Activated T-helper 1 cell treated with anti-CD3 and anti-CD28 coated beads, Interleukin-2, amount 50 U/mL, for 16 hours (primary cell): ENCODE measurements at places on chromosomes 2 and 18.

DNA sequence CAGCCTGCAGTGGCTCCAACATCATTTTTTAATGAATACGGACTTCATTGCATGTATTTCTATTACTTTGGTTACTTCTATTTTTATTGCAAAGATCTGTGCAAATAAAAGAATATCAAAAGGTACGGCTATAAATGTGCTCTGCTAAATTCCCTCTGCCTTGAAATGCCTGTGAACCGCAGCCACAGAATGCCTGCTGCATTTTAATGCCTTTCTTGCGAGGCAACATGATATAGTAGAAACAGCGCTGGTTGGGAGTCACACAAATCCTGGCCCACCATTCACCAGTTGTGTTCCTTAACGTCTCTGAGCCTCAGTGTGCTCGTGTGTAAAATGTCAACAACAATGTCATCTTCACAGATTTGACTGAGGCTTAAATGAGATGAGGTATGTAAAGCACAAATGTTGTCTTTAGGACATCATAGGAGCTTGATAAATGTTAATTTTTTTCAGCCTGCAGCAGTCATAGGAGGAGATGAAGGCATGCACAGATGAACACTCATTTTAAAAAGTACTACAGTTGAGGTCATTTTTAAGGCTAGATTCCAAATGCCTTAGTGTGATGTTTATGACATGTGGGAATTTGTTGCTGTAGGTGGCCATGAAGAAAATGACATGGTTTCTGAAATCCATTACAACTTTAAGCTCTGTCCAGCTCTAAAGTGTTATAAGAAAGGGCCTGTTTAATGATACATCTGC lies 187.6 kb upstream of the NRP2 start:
- no peak for DNase-seq

DNA sequence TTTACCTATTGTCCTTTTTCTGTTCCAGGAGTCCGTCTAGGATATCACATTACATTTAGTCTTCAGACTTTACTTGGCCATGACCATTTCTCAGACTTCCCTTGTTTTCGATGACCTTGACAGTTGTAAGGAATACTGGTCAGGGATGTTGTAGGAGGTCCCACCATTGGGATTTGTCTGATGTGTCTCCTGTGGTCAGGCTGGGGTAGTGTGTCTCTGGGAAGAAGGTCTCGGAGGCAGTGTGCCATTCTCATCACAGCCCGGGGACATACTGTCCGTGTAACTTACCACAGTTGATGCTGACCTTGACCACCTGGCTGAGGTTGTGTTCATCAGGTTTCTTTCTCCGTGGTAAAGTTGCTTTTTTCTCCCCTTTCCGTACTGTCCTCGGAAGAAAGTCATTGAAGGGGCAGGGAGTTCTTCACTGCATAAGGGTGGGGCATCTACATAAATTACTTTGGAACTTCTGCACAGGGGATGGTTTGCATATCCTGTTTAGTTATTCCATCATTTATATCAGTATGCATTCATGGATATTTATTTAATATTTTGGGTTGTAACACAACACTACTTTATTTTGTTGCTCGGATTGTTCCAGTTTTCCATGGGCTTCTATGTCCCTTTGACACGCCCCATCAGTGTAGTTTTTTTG lies 41.2 kb downstream of the ZNF532 start:
- DNase-seq: no peak

GRCh38 chr2:128631698-128632500 lies 313.2 kb upstream of the HS6ST1 start:
- DNase-seq: no peak

DNA sequence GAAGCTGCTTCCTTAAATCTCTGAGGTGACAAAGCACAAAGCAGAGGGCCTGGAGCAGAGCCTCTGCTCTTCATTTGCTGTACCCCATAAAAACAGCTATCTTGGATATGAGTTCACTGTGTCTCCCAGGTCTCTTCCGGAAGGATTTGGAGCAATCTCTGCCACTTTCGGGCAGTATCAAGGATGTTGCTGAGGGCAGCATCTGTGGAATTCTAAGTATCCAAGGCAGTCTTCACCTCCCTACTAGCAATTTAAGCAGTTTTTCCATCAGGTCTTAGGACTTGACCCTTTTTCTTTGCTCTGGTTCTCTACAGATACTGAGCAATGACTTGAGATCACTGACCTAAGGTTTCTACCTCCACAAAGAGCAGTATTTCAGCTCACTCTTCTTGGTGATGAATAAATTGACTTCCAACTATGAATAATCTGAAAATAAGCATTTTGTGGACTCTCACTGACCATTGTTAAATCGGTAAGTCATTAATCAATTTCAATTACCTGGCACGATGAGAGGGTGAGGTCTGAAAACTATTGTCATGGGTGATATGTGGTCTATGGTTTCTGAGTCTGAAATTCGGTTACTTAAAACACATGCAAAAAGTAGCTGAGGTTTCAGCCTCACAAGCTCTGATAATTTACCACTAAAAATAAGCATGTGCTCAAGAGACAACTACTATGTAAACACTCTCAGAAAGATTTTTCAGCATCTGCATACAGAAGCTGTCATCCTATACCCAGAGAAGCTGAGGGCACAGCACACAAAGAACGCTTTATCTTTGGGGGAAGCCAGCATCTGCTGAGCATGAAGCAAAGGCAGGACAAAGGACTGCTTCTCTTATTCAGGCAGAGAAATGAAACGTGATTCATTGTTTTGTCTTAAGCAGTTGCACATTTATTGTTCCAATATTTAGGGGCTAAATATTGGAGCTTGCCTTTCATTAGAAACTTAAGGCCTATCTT lies 32.1 kb upstream of the SPATS2L start:
- no peak for DNase-seq

- no peak for DNase-seq
Measured at GRCh38 chr2:113846429-113846828, 43.5 kb upstream of the ACTR3 start.

DNA sequence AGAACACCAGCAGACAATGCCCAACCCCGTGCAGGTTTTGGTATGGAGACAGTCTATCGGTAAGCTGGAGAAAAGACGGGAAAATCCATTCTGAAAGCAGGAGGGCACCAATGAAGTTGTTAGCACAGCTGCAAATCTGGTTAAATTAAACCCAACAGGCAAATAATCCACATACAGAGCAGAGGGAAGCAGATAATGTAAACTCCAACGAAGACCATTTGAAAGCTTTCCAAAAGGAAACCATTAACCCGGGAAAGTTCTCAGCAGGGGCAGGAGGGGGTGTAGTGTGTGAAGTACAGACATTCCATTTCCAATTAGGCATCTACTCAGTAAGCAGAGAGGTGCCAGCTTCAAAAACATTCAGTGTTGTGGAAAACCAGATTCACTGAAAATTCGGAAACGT lies 10.3 kb downstream of the EDAR start:
- DNase-seq: no peak

DNA sequence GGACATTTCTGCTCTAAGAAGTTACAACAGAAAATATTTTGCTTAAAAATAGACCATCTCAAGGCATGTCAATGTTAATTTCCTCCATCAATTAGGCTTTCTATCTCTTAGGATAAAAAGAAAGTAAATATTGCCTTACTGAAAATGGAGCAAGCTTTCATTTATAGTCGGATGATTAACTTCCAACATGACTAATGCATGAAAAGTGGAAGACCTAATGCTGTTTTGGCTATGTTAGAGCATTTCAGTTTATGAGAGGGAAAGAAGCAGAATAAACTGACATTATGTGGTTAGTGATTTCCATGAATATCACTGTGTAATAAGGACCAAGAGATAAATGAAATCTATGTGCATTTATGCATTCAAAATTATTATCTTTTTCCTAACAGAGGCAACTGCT lies 475.2 kb upstream of the UBE2E3 start:
- no peak for DNase-seq
